ENCODE measurements at places on chromosomes 3 and 15. TPM values are rescaled to one million over a fixed set of nuclear protein-coding genes. Genes with fewer than 3 reads are reported as not detected.

- H3K4me3 ChIP-seq, result no peak overlapping the region
- H3K4me1 ChIP-seq, result no peaks in the 10 kb centered on the region
- no peak overlapping the region for H3K27ac ChIP-seq
- DNase-seq, result no peak
- no peaks in the 10 kb centered on the region for H3K36me3 ChIP-seq
- no peaks in the 10 kb centered on the region for H3K27me3 ChIP-seq
Measured at GRCh38 chr3:59839283-59839682, 789.5 kb upstream of the CFAP20DC start.

GRCh38 chr3:140285380-140285779, 350.4 kb downstream of the CLSTN2 start:
- no peak overlapping the region for H3K27ac ChIP-seq
- no peaks in the 10 kb centered on the region for H3K36me3 ChIP-seq
- H3K27me3 ChIP-seq, result no peaks in the 10 kb centered on the region
- H3K4me3 ChIP-seq, result no peak overlapping the region
- H3K4me1 ChIP-seq, result peaks cover 3% of the 10 kb centered on the region
- no peak for DNase-seq

DNA sequence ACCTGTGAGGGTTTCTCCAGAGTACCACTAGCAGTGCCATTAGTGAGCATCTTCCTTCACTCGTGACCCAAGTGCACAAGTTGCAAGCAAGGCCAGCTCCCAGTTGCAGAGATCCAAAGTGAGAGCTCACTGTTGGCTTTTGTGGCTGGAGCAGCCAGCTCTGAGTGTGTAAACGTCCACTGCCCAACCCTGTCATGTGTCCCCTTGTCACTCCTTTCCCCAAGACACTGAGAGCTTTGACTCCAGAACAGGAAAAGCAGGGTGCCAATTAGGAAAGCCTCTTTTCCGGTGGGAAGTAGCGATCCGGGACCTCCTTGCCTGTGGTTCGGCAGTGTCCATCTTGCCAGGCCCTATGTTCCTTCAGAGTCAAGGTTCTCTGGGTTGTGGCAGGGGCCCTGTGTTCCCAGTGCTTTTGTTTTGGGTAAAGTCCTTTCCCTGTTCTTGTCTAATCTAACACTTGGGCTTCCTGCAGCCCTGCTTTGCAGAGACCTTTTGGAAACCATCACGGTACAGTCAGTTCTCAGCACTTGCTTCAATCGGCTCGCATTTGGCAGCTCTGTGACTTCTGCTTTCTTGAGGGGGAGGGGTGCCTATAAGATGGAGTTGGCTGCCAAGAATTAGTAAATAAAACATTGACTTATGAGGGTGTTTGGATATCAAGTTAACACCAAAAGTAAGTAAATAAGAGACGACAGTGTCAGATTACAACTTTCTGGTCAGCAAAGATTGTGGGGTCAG, 90.5 kb downstream of the DNASE1L3 start:
- peaks cover 11% of the 10 kb centered on the region for H3K36me3 ChIP-seq
- H3K27me3 ChIP-seq, result no peaks in the 10 kb centered on the region
- H3K27ac ChIP-seq, result no peak overlapping the region
- DNase-seq, result no peak

Gene KIF7
- 2.1 TPM for total RNA-seq

- no peak overlapping the region for H3K27ac ChIP-seq
- no peaks in the 10 kb centered on the region for H3K36me3 ChIP-seq
- no peak for DNase-seq
- no peaks in the 10 kb centered on the region for H3K27me3 ChIP-seq
- no peak overlapping the region for H3K4me3 ChIP-seq
Measured at GRCh38 chr3:154728285-154728684, 298.3 kb upstream of the GPR149 start.

DNA sequence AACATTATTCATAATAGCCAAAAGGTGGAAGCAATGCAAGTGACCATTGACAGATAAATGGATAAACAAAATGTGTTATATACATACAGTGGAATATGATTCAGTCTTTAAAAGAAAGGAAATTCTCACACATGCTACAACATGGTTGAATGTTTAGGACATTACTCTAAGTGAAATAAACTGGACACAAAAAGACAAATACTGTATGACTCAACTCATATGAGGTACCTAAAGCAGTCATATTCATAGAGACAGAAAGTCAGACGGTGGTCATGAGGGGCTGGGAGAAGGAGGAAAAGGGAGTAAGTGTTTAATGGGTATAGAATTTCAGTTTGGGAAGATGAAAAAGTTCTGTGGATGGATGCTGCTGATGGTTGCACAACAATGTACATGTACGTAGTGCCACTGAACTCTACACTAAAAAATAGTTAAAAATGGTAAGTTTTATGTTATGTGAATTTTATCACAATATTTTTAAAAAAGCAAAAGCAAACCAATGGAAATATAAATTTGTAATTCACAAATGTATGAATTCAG, 5.3 kb downstream of the TXNRD3 start:
- peaks cover 18% of the 10 kb centered on the region for H3K36me3 ChIP-seq
- H3K27me3 ChIP-seq, result no peaks in the 10 kb centered on the region
- H3K4me3 ChIP-seq, result no peak overlapping the region
- no peak overlapping the region for H3K27ac ChIP-seq
- DNase-seq, result no peak
- peaks cover 9% of the 10 kb centered on the region for H3K4me1 ChIP-seq

- H3K4me1 ChIP-seq, result no peaks in the 10 kb centered on the region
- H3K4me3 ChIP-seq, result no peak overlapping the region
- no peaks in the 10 kb centered on the region for H3K27me3 ChIP-seq
- no peak for DNase-seq
- H3K36me3 ChIP-seq, result no peaks in the 10 kb centered on the region
Measured at GRCh38 chr3:158847452-158847821, 45.6 kb downstream of the MFSD1 start.

- H3K27ac ChIP-seq, result no peak overlapping the region
- peaks cover 6% of the 10 kb centered on the region for H3K27me3 ChIP-seq
Measured at GRCh38 chr15:65377105-65377975, 462 bp downstream of the IGDCC3 start.

DNA sequence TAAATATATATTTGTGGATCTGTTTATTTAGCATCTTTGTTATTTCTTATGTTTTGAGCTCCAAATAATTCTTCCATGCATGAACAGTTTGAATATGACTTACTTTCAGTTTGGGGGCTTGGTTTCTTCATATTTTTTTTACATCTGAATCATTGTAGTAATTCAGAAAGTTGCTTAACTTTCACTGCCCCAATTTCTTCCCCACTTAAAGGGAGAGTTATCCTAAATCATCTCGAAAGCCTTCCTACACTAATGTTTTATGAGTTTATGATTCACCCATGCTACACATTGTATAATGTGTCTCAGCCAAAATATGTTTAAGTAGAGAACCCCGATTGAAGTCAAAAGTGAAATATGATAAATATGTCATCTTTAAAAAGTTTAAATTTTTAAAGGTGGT, 47.8 kb downstream of the SPRED1 start:
- H3K4me1 ChIP-seq, result no peaks in the 10 kb centered on the region
- no peak for DNase-seq
- H3K4me3 ChIP-seq, result no peak overlapping the region
- H3K27me3 ChIP-seq, result no peaks in the 10 kb centered on the region

GRCh38 chr3:186544281-186544680, at the start of gene CRYGS:
TSS of gene CRYGS (minus strand) at chr3:186544380. CDS start at chr3:186544326, 54 bp downstream.
- H3K4me3 ChIP-seq, result no peak within 1 kb of the TSS
- DNase-seq, result no peak
- H3K27me3 ChIP-seq, result no peaks in the 10 kb centered on the region
- H3K36me3 ChIP-seq, result peaks cover 61% of the 10 kb centered on the region

Gene WNT7A
- total RNA-seq, result not detected

- DNase-seq, result no peak
- H3K36me3 ChIP-seq, result no peaks in the 10 kb centered on the region
Measured at GRCh38 chr15:89071471-89071870, 16.8 kb upstream of the ABHD2 start.

- no peaks in the 10 kb centered on the region for H3K36me3 ChIP-seq
- H3K4me3 ChIP-seq, result no peak overlapping the region
- DNase-seq, result no peak
Measured at GRCh38 chr3:65776081-65776480, 262.6 kb downstream of the MAGI1 start.

Gene PLA2G4E
- 0.24 TPM for total RNA-seq

Gene ITPKA
- 0.23 TPM for total RNA-seq

DNA sequence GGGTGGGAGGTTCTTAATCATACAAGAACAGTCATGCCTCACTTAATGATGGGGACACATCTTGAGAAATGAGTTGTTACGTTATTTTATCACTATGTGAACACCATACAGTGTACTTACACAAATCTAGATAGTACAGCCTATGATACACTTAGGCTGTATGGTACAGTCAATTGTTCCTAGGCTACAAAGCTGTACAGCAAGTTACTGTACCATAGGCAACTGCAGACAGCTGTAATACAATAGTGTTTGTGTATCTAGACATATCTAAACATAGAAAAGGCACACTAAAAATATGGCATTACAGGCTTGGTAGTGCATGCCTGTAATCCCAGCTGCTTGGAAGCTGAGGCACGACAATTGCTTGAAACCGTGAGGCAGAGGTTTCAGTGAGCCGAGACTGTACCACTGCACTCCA, 55.7 kb upstream of the PLXND1 start:
- H3K4me3 ChIP-seq, result peak overlapping the region; percentile 52
- no peaks in the 10 kb centered on the region for H3K27me3 ChIP-seq

DNA sequence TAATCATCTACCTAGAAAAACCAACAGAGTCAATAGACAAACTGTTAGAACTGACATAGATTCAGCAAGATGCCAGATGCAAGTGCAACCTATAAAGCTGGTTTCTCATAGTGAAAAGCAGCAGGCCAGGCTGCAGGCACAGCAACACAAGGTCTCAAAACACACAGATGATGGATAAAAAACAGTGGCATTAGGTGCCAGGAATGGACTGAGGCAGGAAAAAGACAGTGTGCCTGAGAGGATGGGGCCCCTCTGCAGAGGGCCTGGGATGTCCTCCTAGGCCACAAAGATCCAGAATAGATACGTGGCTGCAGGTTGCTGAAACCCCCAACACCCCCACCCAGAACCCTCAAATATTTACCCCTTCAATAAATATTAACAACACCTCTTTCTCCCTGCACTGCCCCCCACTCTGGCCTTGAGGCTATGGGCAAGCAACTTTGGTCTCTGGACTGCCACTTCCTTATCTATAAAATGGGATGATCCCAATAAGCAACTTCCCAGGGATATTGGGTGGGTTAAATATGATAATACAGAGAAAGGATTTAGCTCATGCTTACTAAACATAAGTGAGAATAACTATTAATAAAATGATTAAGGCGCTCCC, 35.2 kb upstream of the FGD5 start:
- H3K4me1 ChIP-seq, result no peaks in the 10 kb centered on the region
- DNase-seq, result no peak
- H3K27me3 ChIP-seq, result peaks cover 6% of the 10 kb centered on the region
- no peak overlapping the region for H3K4me3 ChIP-seq

GRCh38 chr15:63749330-63749942, 84.3 kb downstream of the HERC1 start:
- H3K36me3 ChIP-seq, result peaks cover under 1% of the 10 kb centered on the region
- no peak overlapping the region for H3K4me3 ChIP-seq
- H3K27me3 ChIP-seq, result no peaks in the 10 kb centered on the region
- no peak for DNase-seq

- H3K27ac ChIP-seq, result no peak overlapping the region
- DNase-seq, result no peak
- no peaks in the 10 kb centered on the region for H3K4me1 ChIP-seq
- H3K4me3 ChIP-seq, result no peak overlapping the region
- H3K36me3 ChIP-seq, result no peaks in the 10 kb centered on the region
Measured at GRCh38 chr3:28476194-28476593, 127.6 kb upstream of the AZI2 start.

GRCh38 chr15:71083349-71083748, 31.9 kb upstream of the THSD4 start:
- no peaks in the 10 kb centered on the region for H3K4me1 ChIP-seq
- no peaks in the 10 kb centered on the region for H3K27me3 ChIP-seq
- no peak for DNase-seq
- no peaks in the 10 kb centered on the region for H3K36me3 ChIP-seq

Gene SQOR
- 154 TPM for total RNA-seq

DNA sequence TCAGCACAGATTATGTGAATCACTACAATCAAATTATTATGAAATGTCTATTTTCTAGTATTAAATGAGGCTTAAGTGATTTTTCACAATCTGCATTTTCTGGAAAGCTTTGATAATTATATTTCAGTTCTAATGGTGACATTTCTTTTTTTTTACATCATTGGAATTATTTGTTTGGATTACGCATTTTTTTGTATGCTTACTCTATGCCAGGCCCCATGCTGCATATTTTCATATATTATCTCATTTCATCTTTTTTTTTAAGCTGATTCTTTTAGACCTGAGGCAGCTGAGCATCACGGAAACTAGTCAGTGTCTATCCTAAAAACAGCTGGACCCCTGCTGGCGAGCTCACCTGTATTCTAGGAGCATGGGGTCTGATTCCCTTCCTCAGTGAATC, 31.1 kb downstream of the SLCO3A1 start:
- DNase-seq, result no peak
- no peaks in the 10 kb centered on the region for H3K27me3 ChIP-seq
- H3K4me1 ChIP-seq, result peaks cover 16% of the 10 kb centered on the region
- H3K27ac ChIP-seq, result no peak overlapping the region
- no peak overlapping the region for H3K4me3 ChIP-seq

Gene PRSS50
- 0.34 TPM for total RNA-seq

DNA sequence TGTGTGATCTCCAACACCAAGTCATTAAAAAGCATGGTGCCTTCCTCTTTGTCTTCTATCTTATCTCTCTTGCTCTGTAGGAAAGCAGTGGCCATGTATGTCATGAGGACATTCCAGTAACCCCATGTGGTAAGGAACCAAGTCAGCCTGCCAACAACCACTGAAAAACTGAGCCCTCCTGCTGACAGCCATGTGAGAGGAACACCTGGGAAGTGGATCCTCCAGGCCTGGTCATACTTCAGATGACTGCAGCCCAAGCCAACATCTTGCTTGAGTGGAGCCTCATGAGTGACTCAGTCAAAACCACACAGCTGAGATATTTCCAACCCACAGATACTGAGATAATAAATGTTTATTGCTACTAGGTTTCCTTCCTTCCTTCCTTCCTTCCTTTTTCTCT, 597.3 kb downstream of the ZIC1 start:
- no peaks in the 10 kb centered on the region for H3K36me3 ChIP-seq
- H3K27me3 ChIP-seq, result no peaks in the 10 kb centered on the region
- no peaks in the 10 kb centered on the region for H3K4me1 ChIP-seq
- DNase-seq, result no peak
- no peak overlapping the region for H3K27ac ChIP-seq

DNA sequence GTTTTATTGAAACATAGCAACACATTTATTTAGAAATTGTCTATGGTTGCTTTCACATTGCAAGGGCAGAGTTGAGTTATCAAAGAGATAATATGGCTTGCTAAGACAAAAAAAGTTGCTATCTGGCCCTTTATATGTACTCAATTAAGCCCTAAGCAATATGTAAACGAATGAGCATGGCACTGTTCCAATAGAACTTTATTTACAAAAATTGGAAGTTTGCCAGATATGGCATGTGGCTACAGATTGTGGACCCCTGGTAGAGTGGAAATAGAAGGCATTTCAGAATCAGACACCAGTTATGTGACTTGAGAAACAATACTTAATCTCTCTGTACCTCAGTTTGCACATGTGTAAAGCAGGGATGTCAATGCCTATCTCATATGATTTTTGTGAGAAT, 515.6 kb upstream of the SGO1 start:
- no peaks in the 10 kb centered on the region for H3K4me1 ChIP-seq
- no peak overlapping the region for H3K4me3 ChIP-seq
- no peaks in the 10 kb centered on the region for H3K27me3 ChIP-seq
- DNase-seq, result no peak

Gene KLHL6
- total RNA-seq, result 0.50 TPM
